ENCODE measurements at places on chromosomes 5 and 9.

DNA sequence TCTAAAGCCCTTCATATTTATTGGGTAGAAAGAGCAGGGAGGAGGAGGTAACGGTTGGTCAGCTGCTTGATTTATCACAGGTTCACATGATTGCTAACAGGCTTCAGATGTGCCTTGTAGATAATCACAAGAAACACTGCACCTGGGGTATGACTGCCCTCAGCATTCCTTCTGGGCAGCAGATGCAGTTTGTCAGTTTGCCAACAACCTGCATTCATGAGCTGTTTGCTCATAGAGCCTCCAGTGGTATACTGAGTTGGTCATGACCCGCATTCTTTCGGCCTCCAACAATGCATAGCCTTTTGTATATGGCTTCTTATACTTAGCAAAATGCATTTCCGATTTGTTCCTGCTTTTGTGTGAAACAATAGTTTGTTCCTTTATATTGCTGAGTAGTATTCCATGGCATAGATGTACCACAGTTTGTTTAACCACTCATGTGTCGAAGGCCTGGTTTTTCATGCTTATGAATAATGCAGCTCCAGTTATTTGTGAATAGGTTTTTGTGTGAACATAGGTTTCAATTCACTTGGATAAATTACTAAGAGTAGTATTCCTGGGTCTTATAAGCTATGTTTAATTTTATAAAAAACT is 83.6 kb downstream of the ARHGEF28 start:
- no peak for DNase-seq

DNA sequence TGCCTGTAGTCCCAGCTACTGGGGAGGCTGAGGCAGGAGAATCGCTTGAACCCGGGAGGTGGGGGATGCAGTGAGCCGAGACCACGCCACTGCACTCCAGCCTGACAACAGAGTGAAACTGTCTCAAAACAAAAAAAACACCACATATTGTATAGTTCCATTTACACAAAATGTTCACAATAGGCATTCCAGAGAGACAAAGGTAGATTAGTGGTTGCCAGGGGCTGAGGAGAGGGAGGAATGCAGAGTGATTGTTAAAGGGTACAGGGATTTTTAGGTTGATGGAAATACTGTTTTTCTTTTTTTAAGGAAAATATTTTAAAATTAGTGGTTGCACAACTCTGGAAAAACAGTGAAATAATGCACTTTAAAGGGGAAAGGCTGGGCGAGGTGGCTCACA is 19.6 kb downstream of the ETF1 start:
- DNase-seq: no peak

GRCh38 chr5:158917731-158918130 is 182.0 kb downstream of the EBF1 start:
- no peak for DNase-seq

DNA sequence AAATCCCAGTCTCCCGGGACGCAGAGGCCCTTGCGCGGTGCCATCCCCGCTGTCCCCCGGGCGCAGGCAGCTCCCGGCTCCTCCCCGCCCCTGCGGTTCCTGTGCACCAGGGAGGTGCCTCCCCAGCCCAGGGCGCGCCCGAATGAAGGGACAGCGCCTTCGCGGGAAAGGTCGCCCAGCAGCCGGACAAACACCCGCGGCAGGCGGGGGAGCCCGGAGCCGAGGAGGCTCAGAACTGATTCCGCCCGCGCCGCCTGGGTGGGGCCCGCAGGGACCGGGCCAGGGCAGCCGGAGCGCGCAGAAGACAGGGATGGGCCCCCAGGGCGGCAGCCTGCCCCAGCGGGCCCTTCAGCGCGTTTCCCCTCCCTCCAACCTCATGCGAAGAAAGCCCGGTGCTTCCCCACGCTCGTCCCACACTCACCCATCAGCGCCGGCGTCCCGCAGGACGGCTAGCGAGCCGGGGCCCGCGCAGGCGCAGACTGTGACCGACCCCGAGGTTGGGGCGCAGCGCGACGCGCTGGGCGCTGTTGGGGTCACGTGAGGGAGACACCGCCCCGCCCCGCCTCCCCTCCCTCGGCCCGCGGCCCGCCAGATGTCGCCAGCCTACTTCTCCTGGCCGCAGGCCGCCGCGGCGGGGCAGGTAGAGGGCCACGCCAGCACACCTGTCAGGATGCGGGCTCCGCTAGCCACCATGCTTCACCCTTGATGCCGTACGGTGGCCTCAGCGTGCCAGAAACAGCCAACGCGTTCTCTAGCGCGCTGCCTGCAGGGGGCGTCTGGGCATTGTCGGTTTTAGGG is at the start of gene SLC25A51:
Gene SLC25A51 (minus strand): TSS at position 481 of the 798 bp plus-strand sequence. CDS start 15,577 bp downstream, outside the sequence.
- peak; percentile 55 for DNase-seq

GRCh38 chr9:127862075-127863011 is 7.9 kb upstream of the ENG start:
- no peak for DNase-seq

DNA sequence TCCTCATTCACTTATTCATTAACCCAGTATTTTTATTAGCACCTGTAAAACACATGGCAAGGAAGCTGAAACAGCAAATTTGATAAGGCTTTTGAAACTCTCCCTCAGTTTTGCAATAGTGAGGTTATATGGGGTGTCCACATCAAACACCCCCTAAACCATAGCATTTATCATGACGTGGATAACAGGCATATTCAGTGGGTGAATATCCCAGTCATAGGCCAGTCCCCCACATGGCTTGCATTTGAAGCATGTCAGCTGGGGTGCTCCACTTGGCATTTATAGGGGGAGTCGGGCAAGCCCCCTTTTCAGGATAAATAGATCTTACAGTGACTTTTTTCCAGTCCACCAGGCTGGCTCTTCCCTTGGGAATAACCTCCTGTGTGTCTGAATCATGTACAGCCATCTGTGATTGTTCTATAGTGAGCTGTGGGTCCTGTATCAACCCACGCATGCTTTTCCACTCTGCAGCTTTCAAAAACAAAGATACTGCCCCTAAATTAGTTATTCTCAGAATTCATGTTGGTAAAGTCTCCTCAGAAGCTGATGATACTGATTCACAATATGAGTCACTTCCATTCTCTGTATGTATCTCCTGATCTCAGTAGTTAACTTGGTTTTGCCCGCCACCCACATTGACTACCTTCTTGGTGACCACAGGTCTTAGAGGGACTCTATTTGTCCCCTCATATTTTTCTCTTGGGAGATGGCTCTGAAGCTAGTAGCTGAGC is 84.4 kb upstream of the SPIN1 start:
- DNase-seq: no peak

- DNase-seq: no peak
Observed at GRCh38 chr9:70165006-70165602, 93.7 kb upstream of the SMC5 start.

DNA sequence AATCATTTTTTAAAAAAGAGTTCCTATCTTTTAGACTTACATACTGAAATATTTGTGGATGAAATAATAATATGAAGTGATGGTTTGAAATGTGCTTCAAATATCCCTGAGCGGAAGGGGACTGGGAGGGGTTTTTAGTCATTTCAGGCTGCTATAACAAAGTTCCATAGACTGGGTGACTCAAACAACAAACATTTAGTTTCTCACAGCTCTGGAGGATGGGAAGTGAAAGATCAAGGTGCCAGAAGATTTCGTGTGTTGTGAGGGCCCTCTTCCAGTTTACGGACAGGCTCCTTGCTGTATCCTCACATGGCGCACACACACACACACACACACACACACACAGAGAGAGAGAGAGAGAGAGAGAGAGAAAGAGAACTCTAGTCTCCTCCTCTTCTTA is 27.1 kb upstream of the TEX10 start:
- DNase-seq: no peak

- no peak for DNase-seq
Observed at GRCh38 chr5:155125551-155126095, 112.1 kb downstream of the KIF4B start.

DNA sequence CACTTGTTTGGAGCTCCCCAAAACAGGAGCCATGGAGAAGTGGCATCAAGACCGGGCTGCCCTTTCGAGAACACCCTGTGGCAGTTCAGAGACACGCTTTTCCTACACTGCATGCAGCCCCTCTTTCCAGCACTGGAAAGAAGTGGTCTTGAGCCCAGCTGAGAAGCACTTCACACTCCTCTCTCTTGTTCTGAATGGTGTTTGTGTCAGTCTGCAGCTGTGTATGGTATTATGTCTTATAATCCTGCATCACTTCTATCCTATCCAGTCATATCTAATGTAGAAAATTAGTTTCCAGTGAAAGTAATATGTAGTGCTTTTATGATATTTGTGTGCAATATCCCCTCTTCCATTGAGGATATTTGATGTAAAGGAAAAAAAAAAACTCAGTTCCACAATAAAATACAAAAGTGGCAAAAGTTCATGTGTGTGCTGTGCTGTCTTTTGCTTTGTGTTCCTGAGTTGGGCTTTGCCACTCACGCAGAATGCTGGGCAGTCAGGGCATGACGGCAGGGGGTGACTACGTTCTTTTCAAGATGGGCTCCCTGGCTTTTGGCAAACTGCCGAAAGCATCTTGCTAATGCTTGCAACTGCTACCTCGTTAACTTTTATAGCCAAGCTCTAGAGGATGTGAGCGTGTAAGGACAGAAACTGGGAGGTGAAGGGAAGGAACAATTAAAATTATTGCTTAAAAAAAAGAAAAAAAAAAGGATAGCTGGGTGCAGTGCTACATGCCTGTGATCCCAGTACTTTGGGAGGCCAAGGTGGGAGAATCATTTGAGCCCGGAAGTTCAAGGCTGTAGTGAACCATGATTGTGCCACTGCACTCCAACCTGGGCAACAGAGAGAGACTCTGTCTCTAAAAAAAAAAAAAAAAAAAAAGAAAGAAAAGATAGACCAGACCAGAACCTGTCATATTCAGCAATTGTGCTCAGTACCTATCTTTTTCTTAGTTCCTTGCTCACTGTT is 102.2 kb downstream of the MAP1B start:
- no peak for DNase-seq

DNA sequence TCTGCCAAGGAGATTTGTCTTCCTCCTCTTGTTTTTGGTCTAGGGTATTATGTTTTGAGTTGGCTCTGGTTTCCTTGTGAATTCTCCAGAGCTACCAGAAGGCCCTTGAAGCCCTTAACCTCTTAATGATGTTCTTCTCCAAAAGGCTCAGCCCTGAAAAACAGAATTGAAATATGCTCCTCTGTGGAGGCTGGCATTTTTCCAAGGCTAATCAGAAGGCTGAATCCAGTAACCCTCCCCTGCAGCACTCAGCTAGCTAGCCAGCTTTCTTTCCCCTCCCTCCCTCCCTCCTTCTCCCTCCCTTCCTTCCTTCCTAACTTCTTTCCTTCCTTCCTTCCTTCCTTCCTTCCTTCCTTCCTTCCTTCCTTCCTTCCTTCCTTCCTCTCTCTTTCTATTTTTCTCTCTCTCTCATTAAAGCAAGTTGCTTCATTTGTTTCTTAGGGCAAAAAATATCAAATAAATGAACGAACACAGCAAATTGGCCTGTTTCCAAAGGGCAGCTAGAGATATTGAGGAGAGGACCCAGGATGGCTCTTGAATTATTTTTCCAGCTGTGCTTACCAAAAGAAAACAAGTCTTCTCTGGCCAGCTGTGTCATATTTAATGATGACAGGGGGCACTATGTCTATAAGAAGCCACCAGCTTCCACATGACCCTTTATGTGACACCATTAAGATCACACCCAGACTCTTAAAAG is 38.7 kb downstream of the JAKMIP2 start:
- DNase-seq: no peak

Data from esophagus squamous epithelium (tissue), 5 donors.